ENCODE measurements at places on chromosomes 5 and 9.
A peak's percentile ranks its signal among the peaks of the same experiment; 100 is the strongest.

DNA sequence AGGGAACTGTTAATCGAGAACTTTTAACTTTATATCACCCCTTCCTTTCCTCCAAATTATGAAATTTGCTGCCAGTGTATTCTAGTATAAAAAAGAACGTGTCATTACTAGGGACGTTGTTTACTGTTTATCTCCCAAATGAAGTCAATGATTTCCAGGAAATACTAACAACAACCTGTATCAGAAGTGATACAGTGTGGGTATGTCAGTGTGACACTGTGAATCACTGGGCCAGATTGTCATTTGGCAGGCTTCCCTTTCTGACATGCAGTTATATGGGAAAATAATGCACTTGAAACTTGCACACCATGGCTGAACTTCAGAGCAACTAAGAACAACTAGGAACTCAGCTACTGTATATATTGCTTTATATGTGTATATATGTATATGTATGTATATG lies 12.6 kb downstream of the ZNF462 start:
- no peak for DNase-seq

DNA sequence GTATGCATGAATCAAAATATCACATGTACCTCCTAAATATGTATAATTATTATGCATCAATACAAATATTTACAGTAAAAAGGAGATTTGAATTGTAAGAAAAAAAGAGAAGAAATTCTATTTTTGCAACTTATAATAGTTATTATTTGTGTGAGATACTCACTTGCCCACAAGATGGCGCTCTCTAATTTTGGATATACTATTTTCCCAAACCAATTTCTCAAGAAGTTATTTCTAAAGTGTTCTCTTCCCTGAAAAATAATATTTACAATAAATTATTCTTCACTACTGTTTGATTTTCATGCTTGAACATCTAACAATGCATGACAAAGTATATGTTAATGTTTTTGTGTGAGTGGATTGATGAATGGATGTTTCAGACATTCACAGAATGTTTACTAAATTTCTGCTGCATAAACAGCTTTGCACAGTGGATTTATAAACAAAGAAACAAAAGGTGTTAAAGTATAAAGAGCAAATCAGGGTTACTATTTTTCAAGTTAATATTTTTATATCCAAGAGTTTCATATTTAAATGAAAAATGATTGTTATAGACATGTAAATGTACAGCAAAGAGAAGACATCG lies 503.4 kb downstream of the PDE4D start:
- no peak for DNase-seq

GRCh38 chr9:89752154-89752553 lies 147.3 kb downstream of the GADD45G start:
- DNase-seq = no peak

DNA sequence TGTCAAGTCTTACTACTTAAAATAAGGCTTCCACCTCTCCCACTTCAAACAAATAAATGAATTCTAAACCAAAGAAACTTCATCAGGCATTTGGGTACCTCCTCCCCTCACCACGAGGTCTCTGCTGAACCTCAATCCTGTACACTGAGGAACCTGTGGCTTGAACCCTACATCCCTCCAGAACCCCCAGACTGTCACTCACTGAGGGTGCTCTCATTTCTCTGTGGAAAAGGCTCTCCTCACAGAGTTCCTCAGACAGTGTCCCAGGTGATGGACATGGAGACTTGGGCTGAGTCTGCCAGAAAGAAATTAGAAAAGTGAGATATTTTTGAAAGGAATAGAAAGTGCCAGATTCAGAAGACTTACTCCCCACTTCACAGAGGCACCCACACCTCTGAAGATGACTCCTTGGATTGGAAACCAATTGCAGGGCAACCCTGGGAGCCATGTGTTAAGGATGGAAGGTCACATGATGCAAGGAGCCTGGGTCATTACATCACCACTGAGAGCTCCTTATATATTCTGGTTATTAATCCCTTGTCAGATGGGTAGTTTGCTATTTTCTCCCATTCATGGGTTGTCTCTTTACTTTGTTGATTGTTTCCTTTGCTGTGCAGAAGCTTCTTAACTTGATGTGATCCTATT lies 19.8 kb downstream of the MLANA start:
- no peak for DNase-seq

DNA sequence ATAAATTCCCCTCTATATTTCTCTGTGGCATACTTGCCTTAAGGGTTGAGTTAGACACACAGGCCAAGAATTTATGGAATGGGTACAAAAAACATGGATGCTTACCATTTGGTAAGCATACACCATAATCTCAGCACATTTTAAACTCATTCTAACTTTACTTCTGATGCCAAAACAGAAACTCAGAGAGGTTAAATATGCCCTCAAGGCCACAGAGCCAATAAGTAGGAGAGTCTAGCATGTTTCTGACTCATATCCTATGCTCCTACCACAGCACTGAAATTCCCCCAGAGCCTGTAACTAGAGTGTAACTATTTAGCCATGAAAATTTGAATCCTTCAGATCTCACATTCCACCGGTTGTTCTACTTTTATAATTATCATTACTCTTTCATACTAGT lies 559.7 kb downstream of the ACTL7B start:
- no peak for DNase-seq

- DNase-seq = no peak
These were observed 1.1 kb upstream of the FAM78A start for GRCh38 chr9:131277287-131277909.

- DNase-seq = no peak
These were observed 63.6 kb downstream of the FRMD3 start for GRCh38 chr9:83474631-83475030.

GRCh38 chr5:89276566-89277305 lies 393.8 kb upstream of the MEF2C start:
- DNase-seq = no peak

DNA sequence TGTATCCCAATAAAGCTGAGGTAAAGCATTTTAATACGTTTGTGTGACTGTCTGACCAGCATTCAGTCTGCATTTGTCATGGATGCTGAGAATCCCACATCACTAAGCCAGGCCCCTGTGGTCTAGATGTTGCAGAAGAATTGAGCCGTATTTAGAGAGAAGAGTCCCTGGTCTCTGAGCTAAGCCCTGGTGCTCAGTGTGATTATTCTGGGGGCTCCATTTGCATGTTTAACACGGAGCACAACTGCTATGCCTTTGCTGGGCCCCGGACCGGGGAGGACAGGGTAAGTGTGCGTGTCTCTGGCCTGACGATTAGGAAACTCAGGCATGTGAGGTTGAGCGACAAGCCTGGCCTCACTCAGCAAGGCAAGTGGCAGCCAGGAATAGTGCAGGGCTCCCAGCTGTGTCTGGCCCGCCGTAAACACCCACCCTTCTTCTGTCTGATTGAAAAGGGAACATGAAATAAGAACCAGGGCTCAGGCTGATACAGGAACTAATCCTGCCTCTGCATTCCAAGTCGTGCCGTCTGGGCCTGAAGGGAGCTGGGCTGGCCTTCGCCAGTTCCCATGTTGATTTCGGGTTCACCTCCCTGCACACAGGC lies 22.3 kb downstream of the FAM78A start:
- DNase-seq = no peak

DNA sequence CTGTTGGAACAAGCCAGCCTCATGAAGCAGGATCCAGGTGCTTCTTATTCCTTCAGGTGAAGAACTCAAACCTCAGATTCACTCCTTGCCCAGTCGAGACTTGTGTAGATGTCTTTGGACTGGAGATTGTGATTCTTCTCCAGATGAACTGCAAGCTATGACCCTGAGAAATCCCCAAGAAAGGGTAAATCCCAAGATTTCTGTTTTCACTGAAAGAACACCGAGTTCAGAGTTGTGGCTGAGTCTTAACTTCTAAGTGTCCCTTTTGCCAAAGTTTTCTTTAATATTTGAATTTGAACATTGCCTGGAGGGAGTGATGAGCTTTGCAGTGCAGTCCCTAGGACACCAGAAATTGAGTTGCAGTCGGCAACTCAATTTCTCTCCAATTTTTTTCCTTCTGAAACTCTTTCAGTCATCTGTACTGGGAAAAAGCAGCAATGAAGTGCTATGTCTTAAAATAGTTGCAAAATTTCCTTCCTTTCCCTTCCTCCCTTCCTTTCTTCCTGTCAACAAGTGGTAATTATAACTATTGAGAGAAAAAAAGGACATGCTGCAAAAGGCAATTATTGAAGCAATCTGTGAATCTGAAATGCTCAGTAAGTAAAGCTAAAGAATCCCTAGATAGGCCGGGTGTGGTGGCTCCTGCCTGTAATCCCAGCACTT lies 56.1 kb downstream of the ANKRD55 start:
- no peak for DNase-seq

DNA sequence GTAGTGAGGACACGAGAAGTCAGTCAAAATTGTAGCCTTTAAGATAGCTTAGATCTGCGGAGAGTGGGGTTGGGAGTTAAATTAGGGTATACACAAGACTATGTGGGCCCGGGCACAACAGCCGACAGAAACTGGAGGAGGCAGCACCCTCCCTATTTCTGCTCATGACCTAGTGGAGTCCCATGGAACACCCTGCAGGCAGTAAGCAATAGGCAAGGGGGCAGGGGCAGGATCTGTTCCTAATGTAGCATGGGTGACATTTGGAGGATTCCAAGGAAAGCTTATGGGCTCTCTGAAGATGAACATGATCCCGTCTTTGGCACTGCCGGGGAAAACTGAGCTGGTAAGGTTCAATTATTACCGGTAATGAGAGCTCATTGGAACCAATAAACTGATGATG lies 67.0 kb downstream of the FEM1C start:
- no peak for DNase-seq

- DNase-seq = no peak
These were observed 97.1 kb upstream of the APC start for GRCh38 chr5:112640546-112640945.

GRCh38 chr9:89798547-89799120 lies 193.8 kb downstream of the GADD45G start:
- DNase-seq = no peak

DNA sequence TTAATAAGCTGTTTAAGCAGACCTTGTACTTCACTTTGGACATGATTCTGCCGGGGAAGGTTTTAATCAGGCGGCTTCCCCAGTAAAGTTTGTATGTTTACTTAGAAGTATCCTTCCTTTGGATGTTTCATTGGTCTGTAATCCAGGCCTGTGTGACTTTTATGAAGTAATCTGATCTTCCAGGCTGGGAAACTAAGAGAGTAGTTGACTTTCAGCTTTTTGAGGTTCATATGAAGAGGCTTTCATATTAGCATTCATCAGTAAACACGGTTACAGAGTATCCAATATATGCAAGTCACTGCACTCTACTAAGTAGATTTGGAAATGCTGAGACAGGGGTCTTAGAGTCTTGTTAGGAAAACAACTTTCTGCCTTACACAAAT lies 1.1 kb downstream of the DNAJC21 start:
- no peak for DNase-seq

GRCh38 chr9:99852617-99853016 lies 30.9 kb downstream of the NR4A3 start:
- no peak for DNase-seq

DNA sequence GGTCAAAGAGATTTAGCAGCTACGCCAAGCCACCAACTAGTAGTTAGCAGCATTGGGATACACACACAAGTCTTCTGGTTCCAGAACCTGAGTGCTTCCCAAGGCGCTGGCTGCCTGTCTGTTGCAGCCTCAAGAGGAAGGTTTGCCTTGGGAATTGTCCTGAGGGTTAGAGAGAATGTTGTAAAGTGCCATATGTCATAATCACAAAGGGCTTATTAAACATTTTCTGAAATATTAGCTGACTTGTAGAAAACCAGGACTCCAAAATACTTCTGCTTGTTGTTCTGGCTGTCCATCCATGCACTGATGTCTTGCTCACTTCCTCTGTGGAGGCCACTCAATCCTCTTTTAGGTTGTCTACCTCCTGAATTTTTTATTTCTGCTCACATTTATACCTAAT lies 46.3 kb downstream of the SLC36A1 start:
- no peak for DNase-seq

DNA sequence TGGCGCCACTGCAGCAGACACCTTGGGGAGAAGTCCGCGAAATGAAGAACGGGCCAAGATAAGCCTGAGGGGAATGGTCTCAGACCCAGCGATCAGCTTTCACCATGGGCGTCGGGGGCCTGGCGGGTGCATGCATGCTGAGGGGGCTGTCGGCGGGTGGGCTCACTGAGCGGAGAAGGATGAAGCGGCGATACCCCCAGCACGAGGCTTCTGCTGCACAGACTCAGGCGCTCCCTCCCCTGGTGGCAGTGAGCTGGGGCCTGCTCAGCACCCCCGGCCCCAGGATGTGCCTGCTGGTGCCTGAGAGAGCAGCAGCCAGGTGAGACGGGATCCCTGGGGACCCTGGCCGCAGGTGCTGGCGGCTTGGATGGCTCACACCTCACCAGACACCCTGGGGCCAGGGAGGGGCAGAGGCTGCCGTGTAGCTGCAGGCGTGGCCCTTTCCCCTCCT lies 31.2 kb downstream of the CEP72 start:
- no peak for DNase-seq

DNA sequence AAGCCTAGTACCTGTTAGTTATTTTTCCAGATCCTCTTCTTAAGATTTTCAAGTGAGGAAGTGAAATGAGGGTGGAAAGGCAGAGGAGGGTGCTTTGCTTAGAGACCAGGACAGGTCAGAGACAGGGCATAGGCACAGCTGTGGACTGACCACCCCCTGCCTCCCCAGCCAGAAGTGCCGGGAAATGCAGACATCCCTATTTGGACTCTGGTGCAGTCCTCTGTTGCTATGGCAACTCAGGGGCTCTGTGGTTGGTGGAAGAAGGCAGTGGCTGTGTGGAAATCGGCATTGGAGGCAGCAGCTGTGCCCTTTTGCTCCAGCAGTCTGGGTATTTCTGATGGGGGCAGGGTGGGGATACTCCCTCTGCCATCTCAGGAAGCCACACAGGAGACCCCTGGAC lies 43.3 kb upstream of the NDFIP1 start:
- no peak for DNase-seq

GRCh38 chr9:137077758-137078693 lies 709 bp downstream of the UAP1L1 start:
- peak; percentile 39 for DNase-seq

DNA sequence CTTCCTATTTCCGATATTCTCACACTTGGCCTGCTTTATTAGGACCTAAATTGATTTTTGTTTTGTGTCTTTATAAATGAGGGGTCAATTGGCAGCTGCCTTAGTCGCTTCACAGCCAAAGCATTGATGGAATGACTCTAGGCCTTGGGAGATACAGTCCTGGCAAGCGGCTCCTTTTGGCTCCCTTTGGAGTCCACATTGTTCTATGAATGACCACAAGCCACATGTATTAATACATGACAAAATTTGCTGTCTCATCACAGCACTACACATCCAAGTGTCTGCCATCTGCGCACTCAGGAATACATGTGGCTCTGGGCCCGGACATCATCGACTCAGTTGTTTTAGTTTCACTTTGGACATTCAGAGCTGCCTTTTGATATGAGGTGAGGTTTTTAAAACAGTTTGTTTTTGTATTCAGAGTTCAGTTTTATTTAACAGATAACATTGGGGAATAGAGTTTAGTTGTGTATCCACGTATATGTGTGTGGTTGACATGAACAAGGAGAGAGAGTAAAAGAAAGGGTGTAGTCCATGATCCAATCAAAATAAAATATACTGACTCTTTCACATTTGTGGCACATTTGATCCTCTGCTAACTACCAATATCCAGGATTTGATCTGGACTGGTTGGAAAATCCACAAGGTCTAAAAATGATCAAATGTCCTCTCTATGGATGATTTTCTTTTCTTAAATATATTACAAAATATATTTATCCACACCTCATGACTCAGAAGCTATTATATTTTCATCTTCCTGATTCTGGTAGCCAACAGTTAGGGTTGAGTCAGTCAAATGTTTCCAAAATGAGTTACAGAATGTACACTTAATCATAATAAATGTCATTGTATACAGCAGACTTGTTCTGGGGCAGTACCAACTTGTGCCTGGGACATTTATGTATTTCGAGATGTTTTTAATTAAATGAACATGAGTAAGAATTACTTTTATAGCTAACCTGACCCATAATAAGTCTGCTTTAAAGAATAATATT lies 114.0 kb upstream of the MTAP start:
- no peak for DNase-seq
